Activated T-helper 1 cell treated with anti-CD3 and anti-CD28 coated beads, Interleukin-12 subunit alpha, Interleukin-12 subunit beta, Interleukin-2, Interleukin-4 antibody, amounts not matched to agents 30 ng/mL and 10 ng/mL and 1 ng/mL, durations not matched to agents 14 hours and 24 hours and 36 hours (primary cell): ENCODE measurements at places on chromosomes 2 and 18.

DNA sequence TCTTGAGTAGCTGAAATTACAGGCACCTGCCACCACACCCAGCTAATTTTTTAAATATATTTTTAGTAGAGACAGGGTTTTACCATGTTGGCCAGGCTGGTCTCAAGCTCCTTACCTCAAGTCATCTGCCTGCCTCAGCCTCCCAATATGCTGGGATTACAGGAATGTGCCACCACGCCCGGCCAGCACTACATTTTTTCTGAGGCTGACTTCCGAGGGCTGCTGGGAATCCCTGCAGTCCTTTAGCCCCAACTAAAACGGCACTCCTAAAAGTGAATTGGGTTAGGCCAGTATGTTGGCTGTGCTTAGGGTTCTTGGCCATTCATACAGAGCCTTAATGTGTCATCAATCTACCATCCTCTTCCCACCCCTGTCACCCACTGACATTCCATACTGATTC, 375.4 kb downstream of the DCC start:
- no peak for DNase-seq

DNA sequence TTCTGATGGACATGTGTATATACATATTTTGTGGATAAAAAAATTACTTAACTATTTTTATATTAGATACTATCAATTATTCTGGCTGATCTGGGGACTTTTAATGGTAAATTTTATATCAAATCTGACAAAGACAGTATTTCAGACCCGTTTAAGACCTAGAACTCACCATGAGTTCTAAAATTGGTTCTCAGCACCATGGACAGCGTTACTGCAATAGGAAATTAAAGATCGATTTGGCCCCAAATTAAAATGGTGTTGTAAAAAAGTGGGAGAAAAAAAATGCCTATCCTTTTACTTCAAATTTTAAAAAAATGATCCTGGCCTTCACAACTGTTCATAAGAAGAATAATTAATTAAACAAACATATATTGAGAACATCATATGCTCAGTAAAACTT, 919 bp upstream of the SCN2A start:
- DNase-seq = no peak

DNA sequence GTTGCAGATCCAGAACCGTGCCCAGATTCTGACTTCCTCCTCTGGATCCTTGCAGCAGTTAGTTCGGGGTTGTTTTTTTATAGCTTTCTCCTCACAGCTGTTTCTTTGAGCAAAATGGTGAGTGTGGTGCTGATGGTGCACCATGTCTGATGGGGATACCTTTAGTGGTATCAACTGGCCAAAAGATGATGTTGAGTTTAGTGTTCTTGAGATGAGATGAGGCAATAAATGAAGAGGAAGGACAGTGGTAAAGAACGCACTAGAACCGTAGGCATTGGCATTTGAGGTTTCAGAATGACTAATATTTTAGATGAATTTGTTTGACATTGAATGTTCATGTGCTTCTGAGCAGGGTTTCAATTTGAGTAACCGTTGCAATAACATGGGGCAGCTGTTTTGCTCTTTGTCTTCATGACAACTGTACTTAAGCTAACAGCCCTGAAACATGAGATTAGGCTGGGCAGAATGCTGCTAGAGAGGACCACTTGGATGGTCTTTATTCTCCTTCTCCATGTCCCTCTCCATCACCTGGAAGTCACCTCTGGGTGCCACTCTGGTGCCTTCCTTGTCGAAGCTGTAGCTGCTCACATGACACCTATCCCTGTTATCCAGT, 3.9 kb downstream of the CTLA4 start:
- peak; percentile 67 for DNase-seq

GRCh38 chr2:143110758-143111428, 18.3 kb upstream of the ARHGAP15 start:
- peak; percentile 43 for DNase-seq

DNA sequence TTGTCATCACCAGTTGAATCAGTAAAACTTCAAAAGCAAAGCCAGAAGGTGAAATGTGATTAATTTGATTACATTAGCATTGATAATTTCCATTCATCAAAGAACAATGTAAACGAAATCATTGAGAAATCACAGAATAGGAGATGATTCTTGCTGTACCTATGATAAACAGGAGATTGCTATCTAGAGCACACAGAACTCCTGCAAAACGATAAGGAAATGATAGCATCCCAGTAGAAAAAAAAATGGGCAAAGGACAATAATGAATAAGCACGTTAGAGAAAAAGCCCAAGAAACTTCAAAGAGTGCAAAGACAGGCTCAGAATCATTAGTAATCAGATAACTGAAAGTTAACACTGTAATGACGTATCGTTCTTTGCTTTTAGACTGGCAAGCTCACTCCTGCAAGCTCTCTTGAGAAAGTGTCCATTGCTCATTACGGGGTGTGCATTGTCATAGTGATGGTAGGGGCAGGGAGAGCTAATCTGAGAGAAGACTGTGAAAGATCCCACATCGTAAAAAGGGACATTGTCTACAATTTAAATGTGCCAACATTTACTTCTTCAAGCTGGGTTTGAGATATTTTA, 143.6 kb downstream of the SPP2 start:
- no peak for DNase-seq

GRCh38 chr2:17959833-17960232, 81.4 kb downstream of the KCNS3 start:
- DNase-seq = no peak

DNA sequence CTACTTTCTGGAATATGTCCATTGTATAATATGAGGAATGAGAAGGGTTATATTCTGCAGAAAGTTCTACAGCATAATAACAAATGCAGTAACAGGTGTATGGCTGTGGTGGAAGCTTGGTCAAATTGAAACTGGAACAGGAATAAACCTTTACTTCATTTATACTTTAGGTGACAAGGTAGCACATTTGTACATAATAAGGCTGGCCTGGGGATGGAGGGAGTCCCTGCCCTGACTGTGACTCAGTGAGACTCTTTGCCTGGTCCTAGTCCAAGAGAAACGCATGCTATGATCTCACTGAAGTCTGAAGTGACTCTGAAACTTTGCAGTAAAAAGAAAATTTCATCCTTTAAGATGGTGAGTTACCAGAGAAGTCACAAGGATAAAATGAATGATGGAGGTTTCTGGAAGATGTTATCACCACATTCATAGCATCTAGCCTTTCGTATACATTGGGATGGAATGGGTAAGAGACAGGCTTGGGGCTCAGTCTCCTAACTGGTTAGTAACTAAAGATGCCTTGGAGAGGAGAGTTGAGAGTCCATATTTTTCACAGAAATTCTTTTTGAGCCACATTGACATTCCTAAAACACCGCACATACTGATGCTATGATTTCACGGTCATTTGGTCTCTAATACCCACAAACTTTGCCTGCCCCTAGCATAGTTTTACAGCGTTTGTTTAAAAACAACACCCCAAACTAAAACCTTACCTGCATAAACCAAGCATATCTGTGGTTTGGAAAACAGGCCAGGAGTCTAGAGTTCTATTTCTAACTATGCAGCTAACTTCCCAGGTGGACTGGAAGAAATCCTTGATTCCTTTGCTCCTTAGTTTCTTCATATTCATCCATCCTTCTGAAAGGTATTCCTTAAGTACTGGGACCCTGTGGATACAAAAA, 42.4 kb upstream of the NABP1 start:
- peak; percentile 25 for DNase-seq

GRCh38 chr2:8956774-8957173, 46.7 kb downstream of the MBOAT2 start:
- DNase-seq = no peak
